ENCODE measurements at places on chromosomes 3 and 15.

DNA sequence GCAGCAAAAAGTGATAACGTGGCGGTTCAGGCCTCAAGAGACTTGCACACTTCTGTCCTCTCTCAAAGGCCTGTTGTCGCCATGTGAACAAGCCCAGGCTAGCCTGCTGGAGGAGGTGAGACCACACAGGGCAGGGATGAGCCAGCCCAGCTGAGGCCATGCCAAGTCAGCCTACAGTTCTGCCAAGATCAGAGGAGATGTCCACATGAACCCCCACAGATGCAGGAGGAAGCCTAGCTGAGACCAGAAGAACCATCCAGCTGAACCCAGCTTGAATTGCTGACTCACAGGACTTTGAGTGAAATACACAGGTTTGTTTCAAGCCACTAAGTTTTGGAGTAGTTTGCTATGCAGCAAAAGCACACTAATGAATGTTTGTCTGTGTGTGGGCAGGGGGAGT, 50.3 kb upstream of the SEC13 start:
- DNase-seq: no peak

GRCh38 chr3:4936982-4937614, 42.1 kb upstream of the BHLHE40 start:
- DNase-seq: no peak

DNA sequence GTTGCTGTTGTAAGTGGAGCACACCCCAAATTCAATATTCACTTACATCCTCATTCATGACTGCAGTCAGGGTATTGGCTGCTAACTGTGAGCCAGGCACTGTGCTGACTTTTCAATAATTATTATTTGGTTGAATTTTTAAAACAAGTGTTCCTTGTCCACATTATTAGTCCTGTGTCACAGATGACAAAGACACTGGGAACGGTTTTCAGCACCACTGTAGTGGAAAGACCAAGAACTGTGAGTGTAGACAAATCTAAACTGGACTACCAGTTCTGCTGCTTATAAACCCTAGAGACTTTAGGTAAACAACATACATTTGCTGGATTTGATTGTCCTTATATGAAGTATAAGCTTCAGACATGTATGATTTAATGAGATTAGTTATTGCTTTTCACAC, 197.7 kb upstream of the ROBO2 start:
- no peak for DNase-seq

DNA sequence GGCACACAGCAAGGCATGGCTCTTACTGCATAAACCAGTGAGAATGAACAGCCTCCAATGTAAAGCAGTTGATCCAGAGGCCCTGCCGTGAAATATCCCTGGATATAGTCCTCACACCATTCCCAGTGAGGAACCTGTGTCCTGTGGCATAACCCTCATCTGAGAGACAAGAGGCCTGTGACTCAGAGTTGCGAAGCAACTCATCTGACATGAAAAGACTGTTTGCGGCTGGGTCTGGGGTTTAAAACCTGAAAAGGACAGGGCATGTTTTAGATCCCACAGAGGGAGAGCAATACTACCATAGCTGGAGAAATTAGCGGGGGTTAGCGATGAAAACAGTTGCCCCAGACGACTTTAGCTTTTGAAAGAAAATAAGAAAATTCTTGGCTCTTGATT, 165.3 kb upstream of the BHLHE40 start:
- no peak for DNase-seq

DNA sequence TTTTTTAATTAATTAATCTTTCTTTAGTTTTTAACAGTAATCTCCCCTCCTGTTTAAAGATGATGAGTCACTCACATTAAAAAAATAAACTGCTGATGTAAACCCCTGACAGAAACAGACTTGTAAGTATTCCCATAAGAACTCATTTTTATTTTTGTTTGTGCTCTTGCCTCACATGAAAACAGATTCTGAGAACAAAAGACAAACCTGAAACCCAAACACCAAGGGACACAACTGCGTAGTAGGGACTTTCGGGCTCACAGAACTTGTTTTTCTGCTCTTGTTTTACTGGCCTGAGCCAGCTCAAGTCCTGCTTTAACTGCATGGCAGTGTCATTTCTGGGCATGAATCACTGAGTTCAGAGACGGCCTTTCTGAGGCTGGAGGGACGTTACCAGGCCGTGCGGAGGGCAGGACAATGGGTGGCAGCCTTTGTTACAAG, 600.8 kb downstream of the FOXP1 start:
- no peak for DNase-seq

- DNase-seq: no peak
Measured at GRCh38 chr3:181050738-181051137, 61.2 kb upstream of the DNAJC19 start.

GRCh38 chr15:67179411-67179995, 75.0 kb downstream of the AAGAB start:
- no peak for DNase-seq

DNA sequence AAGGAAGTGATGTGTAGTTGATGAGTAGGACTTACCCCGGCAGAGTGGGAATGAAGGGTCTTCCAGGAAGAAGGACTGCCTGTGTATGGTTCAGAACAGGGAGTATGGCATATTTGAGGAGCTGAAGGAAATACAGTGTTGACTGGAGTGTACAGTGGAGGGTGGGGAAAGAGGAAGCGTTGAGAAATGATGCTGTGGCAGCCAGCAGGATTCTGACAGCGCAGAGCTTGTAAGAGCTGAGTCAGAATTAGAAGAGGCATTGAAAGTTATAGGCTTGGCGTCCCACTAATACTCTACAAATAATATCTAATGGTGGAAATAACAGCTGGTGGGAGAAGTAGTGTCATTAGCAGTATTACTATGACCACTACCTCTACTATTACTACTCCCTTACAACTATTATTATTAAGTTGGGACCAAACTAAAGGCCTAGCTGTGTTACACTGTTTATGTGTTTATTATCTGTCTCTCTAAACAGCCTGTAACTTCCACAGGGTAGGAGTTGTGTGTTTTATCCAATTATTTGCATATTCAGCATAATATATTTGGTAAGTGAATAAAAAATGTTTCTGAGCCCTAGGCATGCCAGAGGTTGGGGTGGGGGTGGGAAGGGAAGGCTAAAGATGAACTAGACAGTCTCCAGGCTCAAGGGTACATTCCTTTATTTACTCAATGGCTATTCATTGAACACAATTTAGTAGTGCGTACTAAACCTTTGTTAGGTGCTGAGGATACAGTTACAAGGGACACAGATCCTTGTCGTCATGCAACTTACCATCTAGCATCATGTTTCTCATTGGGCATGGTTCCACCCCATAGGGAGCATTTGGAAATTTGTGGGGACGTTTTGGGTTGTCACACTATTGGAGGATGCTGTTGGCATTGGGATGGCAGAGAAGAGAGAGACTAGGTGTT, 428.8 kb upstream of the ONECUT1 start:
- no peak for DNase-seq

GRCh38 chr15:41897363-41897799, 3.5 kb upstream of the SPTBN5 start:
- no peak for DNase-seq

DNA sequence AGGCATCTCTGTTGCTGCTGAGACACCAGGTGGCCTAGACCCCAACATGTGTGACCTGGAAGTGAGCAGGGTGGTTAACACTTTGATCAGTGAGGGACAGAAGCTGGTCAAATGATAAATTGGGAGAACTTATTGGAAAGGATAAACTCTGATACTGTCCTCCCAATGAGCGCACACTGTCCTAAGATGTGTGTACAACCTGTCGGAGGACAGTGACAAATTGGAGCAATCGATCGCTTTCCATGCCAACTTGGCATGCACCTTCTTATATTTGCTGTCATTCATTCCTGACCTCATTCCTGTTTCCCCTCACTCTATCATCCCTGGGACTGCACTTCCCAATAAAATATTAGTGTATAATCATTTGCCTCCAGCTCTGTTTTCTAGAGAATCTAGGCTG, 198.7 kb upstream of the PROK2 start:
- DNase-seq: no peak

DNA sequence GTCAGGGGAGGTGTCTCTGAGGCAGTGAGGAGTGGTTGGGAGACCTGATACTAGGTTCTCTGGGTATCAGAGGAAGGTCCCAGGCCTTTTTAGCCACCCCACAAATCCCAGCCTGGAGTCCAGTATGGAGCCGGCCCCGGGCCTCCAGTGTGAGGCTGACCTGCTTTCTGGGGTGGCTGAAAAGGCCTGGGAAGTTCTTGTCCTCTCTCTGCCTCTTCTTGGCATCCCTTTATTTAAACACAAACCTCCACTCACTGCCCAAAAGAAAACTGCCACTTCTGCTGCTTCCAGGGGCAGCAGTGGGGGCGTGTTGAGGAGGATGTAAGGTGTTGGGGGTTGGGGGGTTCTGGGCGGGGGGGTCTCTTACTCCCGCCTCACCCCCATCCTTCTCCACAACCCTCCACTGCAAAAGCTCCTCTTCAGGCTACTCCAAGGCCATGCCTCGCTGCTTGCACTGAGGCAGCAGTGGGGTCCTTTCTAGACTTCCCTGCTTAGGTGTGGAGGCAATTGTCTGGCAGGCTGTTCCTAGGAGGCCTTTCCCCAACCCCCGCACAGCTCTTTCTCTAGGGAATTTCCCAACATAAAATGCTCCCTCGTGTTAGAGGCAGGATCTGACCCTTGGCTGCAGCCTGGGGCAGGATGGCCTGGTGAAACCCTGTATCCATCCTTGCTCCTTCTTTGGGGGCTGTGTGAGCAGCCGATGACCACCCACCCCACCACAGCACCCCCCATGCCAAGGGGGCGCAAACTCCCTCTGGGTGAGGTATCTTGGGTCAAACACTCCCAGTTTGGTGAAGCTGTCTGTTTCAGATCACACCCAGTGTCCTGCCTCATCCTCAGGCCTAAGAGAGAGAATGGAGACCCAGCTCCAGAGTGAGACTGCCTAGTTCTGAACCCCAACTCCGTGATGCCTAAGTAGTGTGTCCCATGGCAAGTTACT, 12.1 kb upstream of the RAD18 start:
- DNase-seq: no peak

GRCh38 chr3:100954199-100954935, 38.9 kb downstream of the ABI3BP start:
- no peak for DNase-seq

GRCh38 chr3:102400142-102400541, 34.7 kb upstream of the ZPLD1 start:
- DNase-seq: no peak

DNA sequence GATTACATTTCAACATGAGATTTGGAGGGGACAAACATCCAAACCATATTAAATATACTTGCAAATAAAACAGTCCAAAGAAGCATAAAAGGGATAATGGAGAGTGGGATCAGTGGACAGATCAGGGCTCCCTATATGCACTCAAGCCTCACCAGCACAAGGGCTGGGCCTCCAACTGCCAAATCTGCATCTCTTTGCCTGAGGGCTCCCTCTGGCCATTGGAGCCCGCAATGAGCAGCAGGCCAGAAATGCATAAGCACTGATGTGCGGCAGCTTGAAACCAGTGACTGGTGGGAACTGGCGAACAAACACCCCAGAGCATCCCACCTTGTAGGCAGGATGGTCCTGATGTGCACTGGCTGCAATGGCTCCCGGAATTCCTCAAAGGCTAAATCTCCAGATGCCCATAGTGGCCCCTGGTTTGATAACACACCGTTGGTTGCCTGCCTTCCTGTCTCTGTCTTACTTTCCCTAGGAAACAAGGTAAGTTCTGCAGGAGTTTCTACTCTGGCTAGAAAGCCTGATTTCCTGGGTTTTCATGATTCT, 55.9 kb upstream of the POMGNT2 start:
- no peak for DNase-seq

DNA sequence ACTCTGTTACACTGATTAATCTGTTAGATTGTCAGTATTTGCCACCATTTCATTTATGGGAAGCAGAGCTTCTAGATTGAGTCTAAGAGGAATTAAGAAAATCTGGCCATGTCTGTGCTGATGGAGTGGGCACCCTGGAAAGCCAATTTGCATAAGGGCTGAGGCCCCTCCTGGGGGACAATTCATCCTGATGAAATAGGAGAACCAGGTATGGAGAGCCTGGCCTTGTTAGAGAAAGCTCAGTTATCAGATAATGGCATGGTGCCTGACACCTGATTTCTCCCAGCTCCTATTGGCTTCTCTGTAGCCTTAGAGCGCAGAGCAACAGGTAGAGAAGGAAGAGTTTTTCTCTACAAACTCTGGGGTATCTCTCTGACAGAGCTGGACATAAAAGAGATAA, 114.2 kb downstream of the EBLN2 start:
- no peak for DNase-seq

GRCh38 chr15:80418892-80419537, 14.8 kb downstream of the ARNT2 start:
- no peak for DNase-seq

GRCh38 chr3:170806141-170806540, 63.9 kb downstream of the RPL22L1 start:
- no peak for DNase-seq

- no peak for DNase-seq
Measured at GRCh38 chr3:51353131-51353530, 32.0 kb upstream of the MANF start.

DNA sequence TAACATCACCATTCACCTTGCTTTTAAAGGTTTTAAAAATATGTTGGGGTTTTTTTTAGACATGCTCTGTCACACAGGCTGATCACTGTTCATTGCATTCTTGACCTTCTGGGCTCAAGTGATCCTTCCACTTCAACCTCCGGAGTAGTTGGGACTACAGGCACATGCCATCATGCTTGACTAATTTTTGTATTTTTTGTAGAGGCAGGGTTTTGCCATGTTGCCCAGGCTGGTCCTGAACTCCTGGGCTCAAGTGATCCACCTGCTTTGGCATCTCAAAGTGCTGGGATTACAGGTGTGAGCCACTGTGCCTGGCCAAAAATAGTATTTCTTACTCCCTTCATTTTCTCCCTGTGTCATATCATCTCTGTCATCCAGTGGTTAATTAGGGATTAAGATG, 101.4 kb downstream of the PIK3R4 start:
- no peak for DNase-seq

- no peak for DNase-seq
Measured at GRCh38 chr3:113128386-113129015, 82.9 kb upstream of the BOC start.

GRCh38 chr3:458653-459310, 262.2 kb downstream of the CHL1 start:
- DNase-seq: no peak

- no peak for DNase-seq
Measured at GRCh38 chr3:103977417-103977816, 1389.3 kb upstream of the ALCAM start.

DNA sequence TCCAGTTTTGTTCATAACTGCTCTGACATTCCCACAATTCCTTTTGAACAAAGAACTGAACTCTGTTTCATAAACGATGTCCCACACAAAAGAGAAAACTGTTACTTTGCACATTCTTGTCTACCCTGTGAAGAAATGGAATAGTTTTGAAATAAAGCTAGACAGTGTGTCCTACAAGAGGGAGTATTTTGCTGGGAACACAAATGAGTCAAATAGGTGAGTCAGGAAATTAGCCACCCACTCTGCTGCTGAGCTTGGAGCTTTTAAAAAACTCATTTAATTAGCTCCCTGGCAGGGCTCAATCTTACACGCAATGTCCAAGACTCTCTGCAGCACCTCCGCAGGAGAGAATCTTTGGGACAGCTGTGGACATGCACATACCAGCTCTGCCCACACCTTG, 193.4 kb downstream of the SLC9A9 start:
- DNase-seq: no peak

Measured in stimulated activated CD8-positive, alpha-beta memory T cell treated with anti-CD3 and anti-CD28 coated beads, Interleukin-12 subunit alpha, Interleukin-12 subunit beta, amount 100 ng/mL, for 1 hour (primary cell).